Suppressor macrophage treated with lipopolysaccharide for 1 hour (primary cell): ENCODE measurements at places on chromosomes 3 and 15.

- peak; percentile 10 for DNase-seq
Measured at GRCh38 chr3:168405288-168405687, 309.6 kb upstream of the GOLIM4 start.

DNA sequence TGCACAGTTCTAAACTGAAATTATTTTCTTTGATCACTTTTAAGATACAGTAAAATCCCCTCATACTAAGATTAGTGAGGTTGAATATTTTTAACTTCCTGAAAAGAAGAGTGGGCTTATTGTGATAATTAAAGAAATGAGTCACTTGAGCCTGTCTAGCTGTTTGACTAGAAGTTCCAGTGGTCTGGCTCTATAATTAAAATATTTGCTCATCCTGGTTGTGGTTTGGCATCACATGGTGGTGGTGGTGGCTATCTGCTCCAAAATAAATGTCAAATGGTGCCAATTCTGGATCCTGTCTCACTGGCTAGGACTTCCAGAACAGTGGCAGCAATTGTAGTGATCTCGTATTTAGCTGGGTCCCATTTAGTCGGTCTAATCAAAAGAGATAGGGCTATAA, 8.6 kb upstream of the TEX9 start:
- peak; percentile 18 for DNase-seq

DNA sequence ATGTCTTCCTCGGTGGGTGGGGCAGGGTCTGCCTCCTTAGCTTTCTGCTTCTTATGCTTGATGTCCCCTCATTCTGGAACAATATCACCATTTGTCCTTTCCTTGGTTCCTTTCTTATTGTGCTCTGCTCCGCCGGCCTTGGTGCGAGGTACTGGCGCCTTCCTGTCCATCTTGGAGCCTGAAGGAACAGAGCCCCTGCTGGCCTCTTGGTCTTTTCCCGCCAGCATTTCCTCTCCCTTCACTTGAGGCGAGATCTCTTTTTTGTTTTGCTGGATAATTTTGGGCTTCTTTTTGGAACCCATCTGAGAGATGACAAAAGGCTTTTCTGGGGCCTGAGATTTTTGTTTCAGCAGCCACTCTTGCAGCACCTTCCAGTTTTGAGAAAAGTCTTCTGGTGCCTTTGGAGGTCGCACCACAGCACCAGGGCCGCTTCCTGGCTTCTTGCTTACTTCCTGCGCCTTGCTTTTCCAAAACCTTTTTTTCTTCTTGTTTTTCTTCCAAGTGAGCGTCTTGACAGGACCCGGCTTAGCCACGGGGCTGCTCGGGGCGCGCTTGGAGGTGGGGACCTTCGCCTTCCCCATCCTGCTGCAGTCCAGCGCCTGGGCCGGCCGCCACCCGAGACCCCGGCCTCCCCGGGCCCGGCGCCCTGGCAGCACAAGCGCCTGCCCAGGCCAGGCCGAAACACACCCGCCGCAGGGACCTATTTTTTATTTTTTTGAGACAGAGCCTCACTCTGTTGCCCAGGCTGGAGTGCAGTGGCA, 127.1 kb downstream of the KLF13 start:
- no peak for DNase-seq

DNA sequence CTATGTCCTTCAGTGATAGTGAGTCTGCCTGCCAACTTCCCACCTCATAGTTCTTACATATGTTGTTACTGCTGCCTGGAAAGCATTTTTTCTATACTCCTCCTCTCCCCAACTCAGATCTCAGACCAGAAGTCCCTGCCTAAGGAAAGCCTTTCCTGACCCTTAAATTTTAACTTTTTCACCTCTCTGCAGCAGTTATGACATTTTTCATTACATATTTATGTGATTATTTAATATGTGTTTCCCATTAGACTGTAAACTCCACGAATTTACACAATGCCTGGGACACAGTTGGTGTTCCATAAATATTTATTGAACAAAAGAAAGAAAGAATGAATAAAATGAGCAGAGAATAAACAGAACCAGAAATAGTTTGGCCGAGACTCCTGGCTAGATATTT, 125.5 kb downstream of the MITF start:
- DNase-seq: no peak

DNA sequence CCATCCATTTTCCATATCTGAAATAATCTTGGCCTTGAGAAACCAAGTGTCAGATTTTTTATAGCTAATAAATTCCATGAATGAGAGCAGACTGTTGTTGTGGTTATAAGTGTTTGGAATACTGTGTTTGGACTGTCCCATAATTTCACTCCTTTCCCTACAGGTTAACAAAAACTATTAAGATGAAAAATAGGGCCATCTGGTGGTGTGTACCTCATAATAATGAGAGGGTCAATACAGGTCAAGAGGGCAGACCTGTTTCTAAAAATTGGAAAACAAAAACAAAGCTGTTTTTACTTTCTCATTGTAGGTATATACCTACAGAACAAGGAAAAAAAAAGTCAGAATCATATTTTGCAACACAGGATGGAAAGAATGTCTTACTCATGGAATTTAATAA, 553.8 kb upstream of the SGO1 start:
- no peak for DNase-seq
